ENCODE measurements at places on chromosomes 12 and 14.
A peak's percentile ranks its signal among the peaks of the same experiment; 100 is the strongest.

- DNase-seq = no peak
Observed at GRCh38 chr14:21436567-21437062, 19.3 kb downstream of the CHD8 start.

GRCh38 chr14:90061685-90062126 is at the start of gene KCNK13:
Gene KCNK13, plus strand, starts transcription at chr14:90061994. Its CDS starts 212 bp downstream, at chr14:90062206.
- no peak for DNase-seq

DNA sequence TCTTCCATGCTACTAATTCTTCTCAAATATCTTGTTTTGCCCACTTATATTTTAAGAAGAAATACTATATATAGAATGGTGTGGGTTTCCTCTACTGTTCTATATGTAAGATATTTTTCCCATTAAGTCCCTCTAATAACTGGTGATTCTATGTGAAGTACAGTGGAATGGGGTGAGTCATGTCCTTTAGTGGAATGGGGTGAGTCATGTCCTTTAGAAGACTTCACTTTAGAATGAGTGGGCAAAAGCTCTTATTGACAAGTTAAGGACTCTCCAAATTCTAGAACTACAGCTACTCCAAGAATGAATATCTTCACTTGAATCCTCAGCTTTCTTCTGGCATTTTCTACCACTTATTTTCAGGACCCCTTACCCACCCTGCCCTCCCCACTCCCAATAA is 349.9 kb downstream of the ETNK1 start:
- no peak for DNase-seq

DNA sequence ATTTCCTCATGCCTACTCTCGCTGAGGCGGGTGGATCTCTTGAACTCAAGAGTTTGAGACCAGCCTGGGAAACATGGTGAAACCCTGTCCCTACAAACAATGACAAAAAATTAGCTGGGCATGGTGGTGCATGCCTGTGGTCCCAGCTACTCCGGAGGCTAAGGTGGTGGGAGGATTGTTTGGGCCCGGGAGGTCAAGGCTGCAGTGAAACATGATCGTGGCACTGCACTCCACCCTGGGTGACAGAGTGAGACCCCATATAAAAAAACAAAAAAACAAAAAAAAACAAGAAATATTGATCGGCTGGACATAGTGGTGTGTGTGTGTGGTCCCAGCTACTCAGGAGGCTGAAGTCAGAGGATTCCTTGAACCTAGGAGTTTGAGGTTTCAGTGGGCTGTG is 9.2 kb downstream of the MOAP1 start:
- no peak for DNase-seq

DNA sequence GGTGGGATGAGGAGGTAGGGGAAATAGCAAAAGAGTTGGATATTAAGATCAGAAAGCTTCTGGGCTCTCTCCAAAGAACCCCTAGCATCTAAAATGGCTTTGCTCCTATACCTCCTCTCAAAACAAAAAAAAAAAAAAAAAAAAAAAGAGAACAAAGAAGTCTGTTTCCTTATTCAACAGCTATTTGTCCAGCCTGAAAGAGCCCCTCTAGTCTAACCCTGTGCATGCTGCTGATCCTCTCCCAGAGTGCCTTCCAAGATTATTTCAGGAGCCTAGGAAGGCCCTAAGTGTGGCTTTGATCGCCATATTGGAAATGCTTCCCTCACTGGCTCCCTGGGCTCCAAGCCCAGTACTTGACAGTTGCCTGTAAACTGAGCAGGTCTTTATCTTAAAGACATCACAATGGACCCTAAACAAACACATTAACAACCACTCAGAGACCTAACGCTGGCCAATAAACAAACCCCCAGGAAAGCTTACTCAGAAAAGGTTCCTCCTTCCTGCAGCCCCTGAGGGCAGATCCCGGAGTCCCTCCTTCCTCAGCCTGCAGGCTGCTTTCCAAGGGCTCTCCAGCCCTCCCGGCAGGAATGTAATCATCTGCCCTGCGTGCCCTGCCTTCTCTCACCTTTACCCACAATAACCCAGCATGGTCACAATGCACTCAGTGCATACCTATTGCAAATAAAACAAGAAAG is 17.4 kb upstream of the COL2A1 start:
- DNase-seq = peak; percentile 53

GRCh38 chr12:47980779-47981495 is 17.5 kb downstream of the TMEM106C start:
- no peak for DNase-seq

DNA sequence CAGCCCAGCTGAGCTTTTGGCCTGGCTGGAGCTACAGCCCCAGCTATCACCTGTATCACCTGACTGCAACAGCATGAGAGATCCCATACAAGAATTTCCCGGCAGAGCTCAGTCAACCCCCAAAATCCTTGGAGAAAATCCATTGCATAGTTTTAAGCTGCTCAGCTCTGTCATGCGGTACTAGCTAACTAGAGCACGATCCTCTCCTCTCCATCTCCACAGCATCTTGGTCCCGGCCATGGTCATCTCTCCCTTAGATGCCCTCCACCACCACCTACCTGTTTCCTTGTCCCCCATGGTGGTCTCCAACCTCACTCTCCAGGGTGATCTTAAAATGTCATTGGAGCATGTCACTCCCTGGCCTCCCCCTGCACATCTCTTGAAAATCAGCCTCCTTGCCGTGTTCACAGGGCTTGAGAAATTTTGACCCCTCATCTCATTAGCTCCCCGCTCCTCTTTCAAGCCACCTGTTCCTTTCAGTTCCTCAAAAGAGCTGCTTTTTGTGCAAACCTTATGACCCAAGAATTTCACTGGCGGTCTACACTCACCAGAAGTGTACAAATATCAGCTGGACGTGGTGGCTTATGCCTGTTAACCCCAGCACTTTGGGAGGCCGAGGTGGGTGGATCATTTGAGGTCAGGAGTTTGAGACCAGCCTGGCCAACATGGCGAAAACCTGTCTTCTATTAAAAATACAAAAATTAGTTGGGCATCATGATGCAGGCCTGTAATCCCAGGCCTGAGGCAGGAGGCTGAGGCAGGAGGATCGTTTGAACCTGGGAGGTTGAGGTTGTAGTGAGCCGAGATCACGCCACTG is 8.1 kb upstream of the CLMN start:
- DNase-seq = no peak

DNA sequence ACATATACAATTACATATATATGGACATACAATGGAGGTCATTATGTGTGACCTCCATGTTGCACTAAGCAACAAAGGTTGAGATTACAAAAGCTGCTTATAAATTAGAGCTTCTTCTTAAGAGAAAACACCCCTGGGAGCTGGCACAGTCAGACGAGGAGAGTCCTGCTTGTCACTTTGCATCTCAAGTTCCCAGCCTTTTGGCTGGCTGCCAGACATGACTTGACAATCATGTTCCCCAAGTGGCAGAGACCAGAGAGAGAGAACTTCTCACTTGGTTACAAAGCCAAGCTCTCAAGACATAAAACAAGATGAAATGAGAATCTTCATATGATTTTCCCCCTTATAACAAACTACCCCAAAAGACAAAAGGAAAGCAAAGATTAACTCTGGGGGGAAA is 8.5 kb upstream of the SYNJ2BP start:
- no peak for DNase-seq

DNA sequence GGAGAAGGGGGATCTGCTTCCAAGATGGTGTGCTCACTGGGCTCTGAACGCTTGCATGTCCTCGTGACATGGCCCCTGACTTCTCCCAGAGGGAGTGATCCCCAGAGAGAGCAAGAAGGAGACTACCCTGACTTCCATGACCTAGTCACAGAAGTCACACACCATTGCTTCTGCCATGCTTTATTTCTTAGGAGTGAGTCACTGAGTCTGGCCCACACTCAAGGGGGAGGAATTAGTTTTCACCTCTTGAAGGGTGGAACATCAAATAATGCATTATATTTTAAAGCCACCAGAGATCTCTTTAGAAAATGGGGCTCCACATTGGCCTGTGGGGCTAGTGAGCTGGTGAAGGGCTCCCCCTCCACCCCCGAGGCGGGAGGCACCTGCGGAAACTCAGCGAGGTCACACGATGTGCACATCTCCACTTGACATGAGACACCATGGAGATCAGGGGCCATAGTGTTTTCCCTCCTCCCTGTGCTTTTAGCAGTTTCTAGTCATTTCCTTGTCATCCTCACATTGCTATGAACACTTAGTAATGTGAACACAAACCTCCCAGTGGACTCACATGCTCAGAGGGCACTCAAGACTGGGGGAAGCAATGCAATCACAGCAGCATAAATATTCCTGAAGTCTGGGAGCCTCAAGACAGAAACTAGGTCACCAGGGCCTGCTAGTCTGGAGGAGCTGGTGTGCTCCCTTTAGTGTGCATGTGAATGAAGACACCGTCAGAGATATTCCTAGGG is 87.4 kb upstream of the FZD10 start:
- DNase-seq = no peak

- DNase-seq = no peak
Observed at GRCh38 chr12:121810234-121810817, 6.5 kb downstream of the SETD1B start.

DNA sequence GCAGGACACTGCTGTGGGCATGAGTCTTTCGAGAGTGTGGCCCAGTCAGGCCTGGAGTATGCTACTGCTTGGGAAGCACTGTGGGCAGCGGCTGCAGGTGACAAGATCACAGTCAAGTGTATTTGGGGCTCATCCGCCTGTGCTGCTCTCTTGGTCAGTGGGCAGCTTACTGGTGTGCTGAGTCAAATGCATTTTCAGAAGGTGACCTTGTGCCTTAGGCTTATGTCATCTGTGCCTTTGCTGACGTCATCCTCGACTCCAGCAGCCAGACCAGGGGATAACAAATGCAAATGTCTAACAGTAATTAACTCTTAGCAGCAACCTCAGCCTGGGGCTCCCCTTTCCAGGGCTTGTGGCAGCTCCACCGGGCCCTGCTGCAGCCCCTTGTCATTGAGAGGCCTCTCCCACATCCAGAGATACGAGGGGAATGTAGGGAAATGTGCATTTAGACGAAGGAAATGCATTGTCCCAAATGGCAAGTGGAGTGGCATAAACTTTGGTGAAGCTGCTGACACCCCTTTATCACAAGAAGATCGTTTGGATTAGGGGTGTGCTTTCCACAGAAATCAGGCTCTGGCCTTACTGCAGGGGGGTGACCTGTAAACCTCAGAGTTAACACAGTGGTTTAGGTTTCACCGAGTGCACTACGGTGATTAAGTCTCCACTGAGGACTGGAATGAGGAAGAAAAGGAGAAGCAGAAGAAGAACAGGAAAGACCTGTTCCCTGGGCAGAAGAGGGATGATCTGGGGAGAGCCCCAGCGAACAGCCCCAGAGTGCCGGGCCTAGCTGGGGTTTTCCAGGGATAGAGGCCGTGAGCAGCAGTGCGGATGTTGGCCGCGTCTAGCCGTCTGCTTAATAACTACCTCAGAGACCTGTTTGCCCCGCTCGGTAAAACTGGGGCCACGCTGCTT is 39.7 kb downstream of the PSMA6 start:
- no peak for DNase-seq
